Activated T-cell treated with anti-CD3 and anti-CD28 coated beads, Interleukin-2, amount 50 U/mL, for 72 hours (primary cell): ENCODE measurements at places on chromosomes 7 and 10.

DNA sequence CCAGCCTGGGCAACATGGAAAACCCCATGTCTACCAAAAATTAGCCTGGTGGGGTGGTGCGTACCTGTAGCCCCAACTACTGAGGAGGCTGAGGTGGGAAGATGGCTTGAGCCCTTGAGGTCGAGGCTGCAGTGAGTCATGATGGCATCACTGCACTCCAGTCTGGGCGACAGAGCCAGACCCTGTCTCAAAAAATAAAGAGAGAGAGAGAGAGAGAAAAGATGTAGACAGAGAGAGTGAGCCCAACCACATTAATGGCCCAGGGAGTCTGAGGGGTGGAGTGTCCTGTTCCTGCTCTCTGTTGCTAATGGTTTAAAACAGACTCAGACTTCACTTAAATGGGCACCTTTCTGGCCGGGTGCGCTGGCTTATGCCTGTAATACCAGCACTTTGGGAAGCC is 455.7 kb upstream of the GALNT17 start:
- DNase-seq, result no peak

GRCh38 chr10:128625926-128626325 is 499.7 kb upstream of the MKI67 start:
- DNase-seq, result no peak

GRCh38 chr10:77086081-77086480 is 551.5 kb downstream of the KCNMA1 start:
- DNase-seq, result no peak

DNA sequence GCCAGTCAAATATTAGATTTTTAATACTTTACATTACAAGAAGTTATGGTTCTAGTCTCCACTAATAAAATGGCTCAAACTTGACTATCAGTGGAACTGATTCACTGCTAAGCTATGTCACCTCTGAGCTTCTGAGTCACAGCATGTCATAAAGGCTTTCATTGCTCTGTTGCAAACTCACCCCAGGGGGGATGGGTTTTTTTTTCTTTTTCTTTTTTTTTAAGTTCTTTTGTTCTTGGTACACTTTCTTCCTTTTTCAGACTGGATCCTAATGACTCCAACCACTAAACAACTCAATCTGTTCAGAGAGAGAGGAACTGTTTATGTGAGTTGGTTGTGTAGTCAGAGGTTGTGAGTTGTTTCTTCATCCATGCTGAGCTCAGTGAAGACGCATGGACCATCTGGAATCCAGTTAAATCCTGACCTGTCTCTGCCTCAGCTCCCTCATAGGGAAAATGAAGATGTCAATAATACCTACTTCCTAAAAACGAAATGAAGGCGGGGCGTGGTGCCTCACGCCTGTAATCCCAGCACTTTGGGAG is 11.0 kb downstream of the MYOF start:
- no peak for DNase-seq

DNA sequence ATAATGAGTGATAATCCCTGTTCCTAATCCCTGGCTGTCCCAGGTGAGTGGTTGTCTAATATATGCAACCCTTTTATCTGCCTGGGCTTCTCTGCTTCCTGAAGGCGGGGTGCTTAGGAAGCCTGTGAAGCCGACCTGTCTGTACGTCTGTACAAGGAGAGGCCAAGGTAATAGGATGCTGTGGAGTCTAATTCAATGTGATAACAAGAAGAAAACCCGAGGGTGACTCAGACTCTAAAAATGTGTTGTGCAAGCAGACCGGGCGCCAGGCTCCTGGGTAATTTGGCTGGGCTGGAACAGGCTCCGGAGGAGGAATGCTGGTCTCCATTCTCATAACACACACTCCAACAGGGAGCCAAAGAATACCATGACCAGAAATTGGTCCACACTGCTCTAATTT is 43.6 kb downstream of the THNSL1 start:
- no peak for DNase-seq

DNA sequence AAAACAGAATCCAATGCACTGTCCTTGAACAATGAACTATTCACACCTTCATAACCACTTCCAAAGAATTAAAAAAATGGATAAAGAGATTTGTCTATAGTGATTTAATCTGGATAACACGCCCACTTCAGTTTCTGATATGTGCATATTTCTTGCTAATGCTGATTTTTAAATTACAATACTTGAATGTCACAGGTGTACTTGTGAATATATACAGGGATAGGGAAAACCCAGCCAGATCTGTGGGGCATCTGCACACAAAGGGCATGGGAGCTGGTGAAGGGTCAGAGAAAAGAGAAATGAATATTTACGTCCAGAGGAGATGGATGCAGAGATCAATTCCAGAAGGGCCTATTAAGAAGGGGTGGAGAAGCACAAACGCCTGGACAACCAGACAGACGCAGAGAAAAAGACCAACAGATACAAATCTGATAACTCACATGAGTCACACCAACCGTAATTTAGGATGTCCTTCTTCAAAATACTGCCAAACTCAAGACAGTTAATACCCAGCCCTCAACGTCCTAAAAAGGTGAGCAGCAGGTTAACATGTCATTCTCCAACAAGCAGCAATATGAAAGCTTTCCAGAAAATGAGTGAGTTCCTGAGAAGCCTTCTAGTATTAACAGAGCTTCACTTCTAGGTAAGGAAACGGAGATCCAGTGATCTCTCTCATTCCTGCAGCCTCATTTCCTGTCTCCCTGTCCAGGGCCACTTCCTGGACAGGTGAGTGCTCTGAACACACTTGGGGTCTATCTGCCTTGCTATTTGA is 41.9 kb downstream of the PIP4K2A start:
- no peak for DNase-seq
